SK-N-SH treated with all-trans-retinoic acid at 6 μM for 48 hours (cell line): ENCODE measurements at places on chromosomes 7 and 10.

GRCh38 chr7:16171928-16172327 is 249.4 kb downstream of the CRPPA start:
- no peak for ATAC-seq

- no peak for ATAC-seq
These were observed 177.4 kb downstream of the ARHGAP12 start for GRCh38 chr10:31751051-31751737.

DNA sequence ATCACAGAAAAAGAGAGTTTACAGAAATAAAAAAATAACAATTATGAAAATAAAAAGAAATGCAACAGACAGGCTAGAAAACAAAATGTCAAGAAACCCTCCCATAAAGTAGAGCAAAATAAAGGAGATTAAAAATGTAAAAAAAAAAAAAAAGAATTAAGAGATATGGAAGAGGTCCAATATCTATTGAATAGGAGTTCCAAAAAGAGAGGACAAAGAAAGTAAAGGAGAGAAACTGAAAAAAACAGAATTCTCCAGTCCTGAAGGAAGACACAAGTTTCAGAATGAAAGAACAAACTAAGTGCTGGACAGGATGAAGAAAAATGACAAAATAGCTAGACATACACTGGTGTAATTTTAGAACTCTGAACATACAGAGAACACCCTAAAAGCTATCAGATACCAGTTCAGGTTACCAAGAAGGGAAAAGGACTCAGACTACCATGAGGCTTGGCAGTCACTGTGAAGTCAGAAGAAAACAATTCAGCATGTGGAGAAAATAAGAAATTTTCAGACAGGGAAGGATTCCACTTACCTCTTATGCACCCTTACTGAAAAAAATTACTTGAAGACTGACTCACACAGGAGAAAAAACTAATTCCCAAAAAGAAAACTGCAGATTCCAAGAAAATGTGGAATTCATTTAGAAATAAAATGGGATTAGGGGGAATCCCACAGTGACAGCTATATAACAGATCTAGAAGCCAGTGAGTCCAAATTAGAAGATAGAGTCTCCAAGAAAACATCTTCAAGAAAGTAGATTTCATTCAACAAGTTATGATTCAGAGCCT is 40.4 kb upstream of the ABLIM1 start:
- peak; percentile 89 for ATAC-seq

- ATAC-seq = peak; percentile 38
These were observed 36.9 kb downstream of the ZNRF2 start for GRCh38 chr7:30321089-30321881.

DNA sequence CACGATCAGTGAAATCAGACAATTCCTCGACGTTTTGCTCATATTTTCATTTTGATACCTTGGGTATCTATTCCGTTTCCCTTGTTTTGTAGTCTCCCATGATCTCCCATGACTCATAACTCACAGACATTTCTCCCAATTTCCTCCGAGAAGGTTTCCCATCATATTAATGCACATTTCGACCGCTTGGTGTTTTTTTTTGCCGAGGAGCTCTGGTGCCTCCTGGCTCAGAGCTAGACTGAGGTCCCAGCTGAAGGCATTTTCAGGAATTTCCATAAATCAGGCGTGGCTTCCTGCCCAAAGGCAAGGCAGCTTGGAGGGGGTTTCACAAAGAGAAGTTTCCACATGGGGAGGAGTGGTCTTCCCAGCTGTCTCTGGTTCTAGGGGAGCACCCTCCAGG is 148.2 kb upstream of the TNS3 start:
- no peak for ATAC-seq

DNA sequence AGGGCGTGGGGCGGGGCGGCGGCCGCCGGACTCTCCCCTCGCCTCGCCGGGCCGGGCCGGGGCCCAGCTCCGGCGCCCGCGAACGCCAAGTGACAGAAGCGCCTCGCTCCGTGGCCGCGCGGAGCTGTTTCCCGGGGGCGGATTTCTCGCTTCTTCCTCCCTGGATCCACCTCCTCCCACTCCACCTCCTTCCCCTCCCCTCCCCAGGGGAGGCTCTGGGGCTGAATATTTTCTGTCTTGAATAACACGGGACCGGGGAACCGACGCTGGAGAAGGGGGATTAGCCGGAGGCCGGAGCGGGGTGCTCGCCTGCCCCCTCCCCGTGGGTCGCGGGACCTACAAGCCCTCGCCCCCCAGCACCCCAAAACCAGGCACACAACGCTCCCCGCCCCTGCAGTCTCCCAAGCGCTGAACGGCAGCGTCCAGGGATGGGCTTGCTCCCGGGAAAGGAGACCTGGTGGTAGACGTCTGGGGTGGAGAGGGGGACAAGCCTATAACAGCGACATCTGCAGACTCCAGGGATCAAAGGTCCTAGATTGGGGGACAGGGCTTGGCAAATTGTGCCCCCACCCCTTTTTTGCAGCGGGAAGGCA is at the start of gene ARHGAP21:
Gene ARHGAP21 (minus strand): TSS at position 100 of the 593 bp plus-strand sequence. CDS start 1,988 bp downstream, outside the sequence.
- peak; percentile 65 for ATAC-seq

GRCh38 chr7:17651863-17652385 is 288.4 kb downstream of the SNX13 start:
- ATAC-seq = peak; percentile 84

DNA sequence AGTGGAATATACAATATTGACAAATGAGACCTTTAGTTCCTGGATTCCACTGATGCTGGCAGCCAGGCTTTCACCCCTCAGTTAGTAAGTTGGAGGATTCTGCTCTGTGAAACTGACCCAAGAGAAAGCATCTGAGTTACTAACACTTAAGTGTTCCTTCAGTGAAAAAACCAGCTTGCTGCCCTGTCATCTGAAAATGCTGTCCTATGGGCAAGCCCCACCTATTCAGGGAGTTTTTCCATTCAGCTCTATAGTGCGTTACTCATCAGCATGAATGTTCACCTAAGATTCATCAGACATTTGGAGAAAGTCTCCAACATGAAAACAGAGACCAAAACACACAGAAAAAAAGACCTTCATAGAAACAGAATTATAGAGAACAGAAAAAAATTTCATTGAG is 37.9 kb downstream of the PRPF18 start:
- ATAC-seq = no peak

GRCh38 chr7:13024121-13024674 is 336.8 kb downstream of the ARL4A start:
- ATAC-seq = no peak

DNA sequence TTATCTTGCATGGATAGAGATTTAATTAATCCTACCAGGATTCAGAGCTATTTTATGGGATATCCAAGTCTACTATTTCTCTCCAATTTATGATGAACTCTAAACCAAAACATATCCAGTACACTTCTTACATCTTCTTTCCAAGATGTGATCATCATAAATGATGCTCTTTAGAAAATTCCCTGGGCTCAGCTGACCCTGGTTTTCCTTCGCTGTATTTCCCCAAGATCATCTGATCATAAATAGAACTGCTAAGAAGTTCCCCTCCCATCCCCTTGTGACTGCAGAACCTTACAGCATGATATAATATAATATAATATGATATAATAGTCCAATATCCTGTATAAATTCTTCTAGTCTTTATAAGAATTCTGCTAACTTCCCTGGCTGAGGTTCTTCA is 114.6 kb upstream of the LYZL2 start:
- ATAC-seq = no peak

DNA sequence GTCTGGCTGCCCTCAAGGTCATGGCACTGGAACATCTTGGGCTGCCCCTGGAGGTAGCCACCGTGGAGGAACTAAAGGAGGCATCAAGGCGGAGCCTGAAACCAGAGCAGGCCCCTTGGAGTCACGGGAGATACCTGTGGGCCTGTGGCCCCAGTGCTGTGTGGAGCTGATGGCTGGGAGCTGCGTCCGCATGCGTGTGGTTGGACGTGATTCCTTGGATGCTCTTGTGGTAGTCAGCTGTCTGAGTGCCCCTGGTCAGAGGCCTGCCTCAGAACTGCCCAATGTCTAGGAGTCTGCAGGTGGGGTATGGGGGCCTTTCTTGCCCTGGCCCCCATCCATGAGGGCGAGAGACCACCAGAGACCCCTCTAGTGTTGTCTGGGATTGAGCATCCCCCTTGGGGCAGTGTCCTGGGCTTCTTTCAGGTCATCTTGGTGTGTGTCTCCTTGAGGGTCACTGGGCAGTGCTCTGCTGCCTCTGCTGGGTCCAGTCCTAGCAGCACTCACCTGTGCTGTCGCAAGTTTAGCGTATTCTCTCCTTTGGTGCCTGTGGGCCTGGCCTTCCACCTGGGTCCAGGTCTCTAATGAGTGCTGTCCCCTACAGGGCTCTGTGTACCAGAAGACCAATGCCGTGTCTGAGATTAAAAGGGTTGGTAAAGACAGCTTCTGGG is 8.1 kb downstream of the PGAM2 start:
- no peak for ATAC-seq

DNA sequence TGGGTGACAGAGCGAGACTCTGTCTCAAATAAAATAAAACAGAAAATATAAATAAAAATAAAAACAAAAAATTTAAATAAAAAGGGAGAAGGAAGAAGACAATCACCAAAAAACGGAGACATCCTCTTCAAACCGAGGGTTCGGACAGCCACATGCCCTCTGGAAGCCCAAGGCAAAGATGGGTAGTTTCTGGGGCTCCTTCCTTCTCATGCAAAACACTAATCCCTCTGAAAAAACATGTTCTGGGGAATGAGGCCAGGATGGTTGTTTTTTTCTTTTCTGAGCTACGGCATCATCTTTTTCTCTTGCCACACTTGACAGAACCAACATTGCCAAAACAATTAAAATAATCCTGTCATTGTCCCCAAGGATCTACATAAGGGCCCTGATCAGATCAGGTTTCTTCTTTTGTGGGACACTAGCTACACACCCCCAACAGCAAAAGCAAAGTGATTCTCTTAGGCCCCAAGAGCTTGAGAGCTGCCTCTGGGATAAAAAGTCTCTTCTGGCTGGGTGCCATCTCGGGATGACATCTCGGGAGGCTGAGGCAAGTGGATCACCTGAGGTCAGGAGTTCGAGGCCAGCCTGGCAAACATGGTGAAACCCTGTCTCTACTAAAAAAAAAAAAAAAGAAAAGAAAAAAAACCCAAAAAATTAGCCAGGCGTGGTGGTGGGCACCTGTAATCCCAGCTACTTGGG is 14.2 kb upstream of the POR start:
- ATAC-seq = no peak

- ATAC-seq = no peak
These were observed 15.5 kb upstream of the HOXA13 start for GRCh38 chr7:27215356-27215755.

- no peak for ATAC-seq
These were observed 7.6 kb downstream of the ZNF511 start for GRCh38 chr10:133316266-133316665.

GRCh38 chr7:55731931-55732330 is 130.6 kb downstream of the SEPTIN14 start:
- ATAC-seq = no peak

DNA sequence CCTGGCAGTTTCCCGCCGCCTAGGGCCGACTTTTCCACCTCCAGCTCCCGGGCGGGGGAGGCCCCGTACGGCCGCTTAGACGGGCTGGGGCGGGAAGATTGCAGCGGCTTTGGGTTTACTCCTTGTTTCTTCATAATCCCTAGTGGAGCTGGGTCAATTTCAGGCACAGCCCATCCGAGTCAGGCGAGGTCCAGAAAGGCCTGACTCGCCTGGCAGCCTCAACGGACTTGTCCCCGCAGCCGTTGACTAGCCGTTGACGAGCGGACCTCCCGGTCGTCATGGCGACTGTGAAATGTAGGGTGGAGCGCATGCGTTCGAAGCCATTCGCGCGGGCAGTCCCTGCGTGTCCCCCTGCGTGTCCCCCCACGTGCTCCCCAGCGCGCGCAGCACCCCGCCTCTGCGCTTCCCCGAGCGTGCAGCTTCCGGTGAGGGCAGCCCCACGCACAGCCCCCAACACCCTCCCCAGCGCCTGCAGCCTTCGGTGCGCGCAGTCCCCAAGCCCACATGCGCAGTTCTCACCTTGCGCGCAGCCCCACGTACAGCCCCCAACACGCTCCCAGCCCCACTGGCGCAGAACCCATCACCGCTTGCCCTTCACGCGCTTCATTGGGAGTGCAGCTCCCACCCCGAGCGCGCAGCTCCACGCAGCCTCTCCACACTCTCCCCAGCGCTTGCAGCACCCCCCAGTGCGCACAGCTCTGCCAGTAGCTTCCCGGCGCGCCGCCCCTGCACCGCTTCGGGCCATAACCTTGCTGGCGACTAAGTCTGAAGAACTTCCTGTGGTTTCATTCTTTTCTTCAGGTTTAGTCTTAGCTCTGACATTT is 67.8 kb downstream of the TBX20 start:
- ATAC-seq = peak; percentile 94

DNA sequence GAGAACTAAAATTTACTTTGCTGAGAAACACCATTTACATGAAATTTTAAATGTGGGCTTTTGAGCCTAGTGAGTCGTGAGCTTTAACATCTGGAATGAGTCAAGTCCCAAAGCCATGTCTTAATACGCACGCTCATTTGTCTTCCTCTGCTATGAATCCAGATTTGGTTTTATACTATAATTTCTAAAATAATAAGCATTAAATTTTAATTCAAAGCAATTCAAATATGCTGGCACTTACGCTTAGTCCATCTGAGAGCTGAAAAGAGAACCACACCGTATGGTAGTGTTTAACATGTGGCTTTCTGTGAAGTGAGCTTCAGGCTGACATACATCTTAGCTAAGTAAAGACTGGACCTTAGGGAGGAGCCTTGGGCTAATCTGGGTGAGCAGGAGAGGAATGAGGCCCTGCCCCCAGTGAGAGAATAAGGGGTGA is 52.2 kb downstream of the CUBN start:
- no peak for ATAC-seq

DNA sequence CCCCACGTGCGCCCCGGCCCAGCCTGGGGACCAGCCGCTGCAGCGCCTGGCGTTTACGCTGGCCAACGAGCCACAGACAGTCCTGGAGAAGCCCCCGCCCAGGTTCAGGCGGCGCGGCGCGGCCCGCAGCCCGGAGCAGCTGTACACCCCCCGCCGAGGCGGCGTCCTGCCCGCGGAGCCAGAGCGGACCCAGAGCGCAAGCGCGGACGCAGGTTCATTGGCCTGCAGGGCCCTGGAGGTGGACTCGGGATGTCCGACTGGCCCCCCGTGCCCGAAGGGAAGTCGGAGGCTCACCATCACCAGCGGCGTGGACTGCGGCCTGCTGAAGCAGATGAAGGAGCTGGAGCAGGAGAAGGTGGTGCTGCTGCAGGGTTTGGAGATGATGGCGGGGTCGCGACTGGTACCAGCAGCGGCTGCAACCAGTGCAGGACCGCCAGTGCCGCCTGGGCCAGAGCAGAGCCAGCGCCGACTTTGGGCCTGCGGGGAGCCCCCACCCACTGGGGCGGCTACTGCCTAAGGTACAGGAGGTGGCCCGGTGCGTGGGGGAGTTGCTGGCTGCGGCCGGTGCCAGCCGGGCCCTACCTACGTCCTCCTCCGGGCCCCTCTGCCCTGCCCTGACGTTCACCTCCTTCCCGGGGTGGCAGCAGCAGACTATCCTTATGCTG is 72.0 kb upstream of the KCTD7 start:
- ATAC-seq = no peak
